Sigmoid colon (tissue), 7 donors: ENCODE measurements at places on chromosomes 3 and 15.
A peak's percentile ranks its signal among the peaks of the same experiment; 100 is the strongest.

DNA sequence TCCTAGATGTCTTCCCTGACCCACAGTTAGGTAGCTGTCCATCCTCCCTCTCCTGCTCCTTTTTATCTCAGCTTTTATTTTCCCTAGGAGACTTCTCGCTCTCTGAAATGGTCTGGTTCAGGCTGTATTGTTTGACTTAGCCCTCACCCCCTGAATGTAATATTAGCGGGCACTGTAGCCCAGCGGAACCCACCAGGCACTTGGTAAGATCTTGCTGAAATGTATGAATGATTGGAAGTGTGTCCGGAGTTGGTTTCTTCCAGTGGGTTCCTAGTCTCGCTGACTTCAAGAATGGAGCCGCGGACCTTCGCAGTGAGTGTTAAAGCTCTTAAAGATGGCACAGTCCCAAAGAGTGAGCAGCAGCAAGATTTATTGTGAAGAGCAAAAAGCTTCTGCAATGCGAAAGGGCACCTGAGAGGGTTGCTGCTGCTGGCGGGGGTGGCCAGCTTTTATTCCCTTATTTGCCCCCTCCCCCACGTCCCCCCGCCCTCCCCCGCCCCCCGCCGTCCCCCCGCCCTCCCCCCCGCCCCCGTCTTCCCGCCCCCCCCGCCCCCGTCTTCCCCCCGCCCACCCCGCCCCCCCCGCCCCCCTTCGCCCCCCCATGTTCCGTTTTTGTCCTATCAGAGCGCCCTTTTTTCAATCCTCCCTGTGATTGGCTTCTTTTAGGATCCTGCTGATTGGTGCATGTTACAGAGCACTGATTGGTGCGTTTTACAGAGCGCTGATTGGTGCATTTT is 694 bp upstream of the EEFSEC start:
- H3K4me1 ChIP-seq, result no peaks in the 10 kb centered on the region
- no peak for DNase-seq
- no peaks in the 10 kb centered on the region for H3K36me3 ChIP-seq

DNA sequence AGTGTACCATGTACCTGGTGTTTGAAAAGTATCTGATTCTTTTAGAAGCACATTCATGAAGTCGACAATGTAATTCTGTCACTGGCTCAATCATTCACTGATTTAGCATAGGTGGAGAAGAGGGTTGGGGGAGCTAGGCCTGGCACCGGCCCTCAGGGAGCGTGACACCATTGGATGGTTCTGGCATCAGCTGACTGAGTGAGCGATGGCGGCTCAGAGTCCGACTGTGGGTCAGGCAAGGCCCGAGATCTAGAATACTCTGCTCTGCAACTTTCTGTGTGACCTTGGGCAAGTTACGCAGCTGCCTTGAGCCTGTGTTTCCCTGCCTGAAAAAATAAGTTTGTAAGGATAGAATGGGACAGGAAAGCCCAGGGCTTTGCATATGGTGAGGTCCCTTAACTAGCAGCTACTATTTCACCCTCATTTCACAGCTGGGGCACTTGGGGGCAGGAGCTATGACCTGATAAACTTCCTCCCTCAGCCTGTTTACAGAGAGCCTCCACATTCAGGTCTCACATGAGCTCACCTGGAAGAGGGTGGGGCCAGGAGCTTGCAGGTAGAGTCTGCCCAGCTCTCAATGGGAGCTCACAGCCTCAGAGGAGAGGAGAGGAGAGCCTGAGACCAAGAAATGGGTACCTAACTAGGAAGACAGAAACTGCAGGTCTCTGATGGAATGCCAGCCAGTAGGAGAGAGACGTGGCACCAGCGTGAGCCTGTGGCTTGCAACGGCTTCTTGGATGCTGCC is 153.7 kb upstream of the TLE3 start:
- H3K36me3 ChIP-seq, result no peaks in the 10 kb centered on the region
- no peak overlapping the region for H3K27ac ChIP-seq
- peak; percentile 60 for DNase-seq
- no peaks in the 10 kb centered on the region for H3K4me1 ChIP-seq

DNA sequence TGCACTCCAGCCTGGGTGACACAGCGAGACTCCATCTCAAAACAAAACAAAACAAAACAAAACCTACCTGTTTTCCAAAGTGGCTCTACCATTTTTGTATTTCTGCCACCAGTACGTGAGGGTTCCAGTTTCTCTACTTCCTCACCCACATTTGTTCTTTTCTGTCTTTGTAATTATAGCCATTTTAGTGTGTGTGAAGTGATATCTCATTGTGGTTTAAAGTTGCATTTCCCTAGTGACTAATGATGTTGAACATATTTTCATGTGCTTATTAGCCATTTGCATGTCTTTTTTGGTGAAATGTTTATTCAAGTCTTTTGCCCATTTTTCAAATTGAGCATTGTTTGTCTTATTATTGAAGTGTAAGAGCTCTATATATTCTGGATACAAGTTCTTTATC is 50.7 kb downstream of the TRA2B start:
- H3K4me1 ChIP-seq, result no peaks in the 10 kb centered on the region
- no peak overlapping the region for H3K27ac ChIP-seq
- H3K4me3 ChIP-seq, result no peak overlapping the region
- DNase-seq, result no peak
- no peaks in the 10 kb centered on the region for H3K36me3 ChIP-seq
- no peaks in the 10 kb centered on the region for H3K27me3 ChIP-seq

DNA sequence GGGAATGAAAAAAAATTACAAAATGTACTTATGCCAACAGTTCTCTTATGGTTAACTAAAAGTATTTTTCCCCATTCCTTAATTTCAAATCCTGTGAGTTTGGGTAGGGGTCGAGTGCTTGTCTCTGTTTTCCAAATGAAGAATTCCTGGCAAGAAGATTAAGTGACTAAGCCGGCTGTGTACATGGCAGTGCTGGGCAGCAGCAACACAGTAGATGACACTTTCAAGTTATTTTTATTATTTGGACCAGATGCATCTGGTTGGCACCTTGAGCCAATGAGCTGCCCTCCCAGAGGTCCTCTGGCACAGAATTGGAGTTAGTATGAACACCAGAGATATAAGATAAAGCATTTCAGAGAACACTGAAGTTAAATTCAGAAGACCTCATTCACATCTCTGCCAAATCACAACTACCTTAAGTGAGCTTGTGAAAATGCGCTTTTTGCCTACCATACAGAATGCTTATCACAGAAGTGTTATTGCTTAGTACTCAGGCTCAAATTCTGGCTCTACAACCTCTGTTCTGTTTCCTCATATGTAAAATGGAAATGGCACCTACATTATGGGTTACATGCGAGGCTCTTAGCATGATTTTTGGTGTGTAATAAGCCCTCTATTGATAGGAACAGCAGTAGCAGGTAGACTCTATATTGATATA is 256.9 kb downstream of the UBE2E2 start:
- H3K27me3 ChIP-seq, result no peaks in the 10 kb centered on the region
- no peaks in the 10 kb centered on the region for H3K4me1 ChIP-seq
- H3K27ac ChIP-seq, result no peak overlapping the region
- no peak for DNase-seq
- no peak overlapping the region for H3K4me3 ChIP-seq

DNA sequence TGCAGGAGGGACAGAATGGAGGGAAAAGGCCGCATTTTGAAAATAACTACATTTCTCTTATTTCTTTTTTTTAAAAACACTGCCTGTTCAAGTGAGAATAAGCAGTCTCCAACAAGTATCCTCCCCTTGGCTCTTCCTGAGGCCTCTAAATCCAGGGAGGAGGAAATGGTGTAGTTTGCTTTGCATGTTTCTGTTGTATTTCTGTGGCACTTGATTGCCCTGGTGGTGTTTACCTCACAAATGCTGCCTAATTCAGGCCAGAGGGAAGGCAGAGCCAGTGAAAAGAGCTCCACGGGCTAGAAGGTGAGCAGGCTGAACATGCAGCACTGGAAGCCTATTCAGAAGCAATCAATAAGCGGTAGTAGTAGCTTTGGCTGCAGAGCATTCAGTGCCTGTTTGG is 149.3 kb upstream of the ATP11B start:
- DNase-seq, result no peak
- no peaks in the 10 kb centered on the region for H3K4me1 ChIP-seq
- H3K4me3 ChIP-seq, result no peak overlapping the region
- no peak overlapping the region for H3K27ac ChIP-seq

- peak; percentile 53 for DNase-seq
- no peak overlapping the region for H3K27ac ChIP-seq
- no peak overlapping the region for H3K4me3 ChIP-seq
- no peaks in the 10 kb centered on the region for H3K4me1 ChIP-seq
- no peaks in the 10 kb centered on the region for H3K36me3 ChIP-seq
- no peaks in the 10 kb centered on the region for H3K27me3 ChIP-seq
Observed at GRCh38 chr3:14511623-14512280, 28.4 kb downstream of the GRIP2 start.

DNA sequence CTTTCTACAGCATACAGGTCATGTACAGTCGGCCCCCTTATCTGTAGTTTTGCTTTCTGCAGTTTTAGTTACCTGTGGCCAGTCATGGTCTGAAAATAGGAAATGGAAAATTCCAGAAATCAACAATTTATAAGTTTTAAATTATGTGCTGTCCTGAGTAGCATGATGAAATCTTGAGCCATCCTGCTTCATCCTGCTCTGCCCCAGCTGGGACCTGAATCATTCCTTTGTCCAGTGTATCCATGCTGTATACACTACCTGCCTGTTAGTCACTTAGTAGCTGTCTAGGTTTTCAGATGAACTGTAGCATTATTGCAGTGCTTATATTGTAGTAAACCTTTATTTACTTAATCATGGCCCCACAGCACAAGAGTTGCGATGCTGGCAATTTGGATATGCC is 44.8 kb downstream of the AP4E1 start:
- peaks cover 17% of the 10 kb centered on the region for H3K36me3 ChIP-seq
- no peak for DNase-seq
- no peaks in the 10 kb centered on the region for H3K4me1 ChIP-seq
- H3K4me3 ChIP-seq, result no peak overlapping the region
- no peaks in the 10 kb centered on the region for H3K27me3 ChIP-seq

- H3K27ac ChIP-seq, result peak overlapping the region; percentile 46
- no peak overlapping the region for H3K4me3 ChIP-seq
- H3K27me3 ChIP-seq, result no peaks in the 10 kb centered on the region
- no peaks in the 10 kb centered on the region for H3K36me3 ChIP-seq
- no peak for DNase-seq
Observed at GRCh38 chr3:123755085-123755484, 129.0 kb downstream of the MYLK start.

- no peaks in the 10 kb centered on the region for H3K36me3 ChIP-seq
- H3K27ac ChIP-seq, result no peak overlapping the region
- DNase-seq, result no peak
- no peaks in the 10 kb centered on the region for H3K4me1 ChIP-seq
- H3K4me3 ChIP-seq, result no peak overlapping the region
Observed at GRCh38 chr3:41717641-41718040, 244.3 kb downstream of the ULK4 start.

GRCh38 chr15:77025083-77025901 is 30.4 kb downstream of the PSTPIP1 start:
- no peaks in the 10 kb centered on the region for H3K36me3 ChIP-seq
- DNase-seq, result peak; percentile 50
- H3K27me3 ChIP-seq, result peaks cover 4% of the 10 kb centered on the region
- H3K27ac ChIP-seq, result no peak overlapping the region

- no peak for DNase-seq
- no peaks in the 10 kb centered on the region for H3K36me3 ChIP-seq
- H3K27me3 ChIP-seq, result no peaks in the 10 kb centered on the region
- no peak overlapping the region for H3K4me3 ChIP-seq
Observed at GRCh38 chr15:58224068-58224467, 85.9 kb downstream of the AQP9 start.

DNA sequence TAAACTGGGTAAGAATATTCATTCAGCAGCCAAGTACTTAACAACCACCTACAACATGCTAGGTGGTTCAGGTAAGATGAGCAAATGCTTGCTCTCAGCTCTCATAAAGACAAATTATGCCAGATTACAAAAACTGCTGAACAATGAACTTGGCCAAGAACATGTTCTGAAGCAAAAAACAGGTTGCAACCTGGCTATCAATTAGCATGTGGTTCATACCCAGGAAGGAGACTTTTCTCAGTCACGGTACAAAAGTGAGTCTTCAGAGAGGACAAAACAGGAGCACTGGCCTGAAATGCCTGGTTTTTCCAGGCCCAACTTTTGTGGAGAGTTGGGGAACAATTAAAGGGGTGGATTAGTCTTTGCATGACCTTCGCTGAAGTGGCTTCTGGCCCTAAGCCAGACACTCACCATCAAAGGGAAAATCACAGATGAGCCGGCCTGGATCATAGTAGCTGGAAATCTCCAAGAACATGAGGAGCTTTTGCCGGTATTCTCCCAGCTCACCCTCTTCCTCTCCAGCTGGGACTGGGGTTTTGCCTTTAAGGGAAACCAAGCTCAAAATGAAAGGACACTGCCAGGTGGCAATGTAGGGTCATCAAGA is 7.6 kb upstream of the PLA2G4F start:
- no peaks in the 10 kb centered on the region for H3K4me1 ChIP-seq
- DNase-seq, result no peak
- H3K27me3 ChIP-seq, result no peaks in the 10 kb centered on the region
- peaks cover 100% of the 10 kb centered on the region for H3K36me3 ChIP-seq

DNA sequence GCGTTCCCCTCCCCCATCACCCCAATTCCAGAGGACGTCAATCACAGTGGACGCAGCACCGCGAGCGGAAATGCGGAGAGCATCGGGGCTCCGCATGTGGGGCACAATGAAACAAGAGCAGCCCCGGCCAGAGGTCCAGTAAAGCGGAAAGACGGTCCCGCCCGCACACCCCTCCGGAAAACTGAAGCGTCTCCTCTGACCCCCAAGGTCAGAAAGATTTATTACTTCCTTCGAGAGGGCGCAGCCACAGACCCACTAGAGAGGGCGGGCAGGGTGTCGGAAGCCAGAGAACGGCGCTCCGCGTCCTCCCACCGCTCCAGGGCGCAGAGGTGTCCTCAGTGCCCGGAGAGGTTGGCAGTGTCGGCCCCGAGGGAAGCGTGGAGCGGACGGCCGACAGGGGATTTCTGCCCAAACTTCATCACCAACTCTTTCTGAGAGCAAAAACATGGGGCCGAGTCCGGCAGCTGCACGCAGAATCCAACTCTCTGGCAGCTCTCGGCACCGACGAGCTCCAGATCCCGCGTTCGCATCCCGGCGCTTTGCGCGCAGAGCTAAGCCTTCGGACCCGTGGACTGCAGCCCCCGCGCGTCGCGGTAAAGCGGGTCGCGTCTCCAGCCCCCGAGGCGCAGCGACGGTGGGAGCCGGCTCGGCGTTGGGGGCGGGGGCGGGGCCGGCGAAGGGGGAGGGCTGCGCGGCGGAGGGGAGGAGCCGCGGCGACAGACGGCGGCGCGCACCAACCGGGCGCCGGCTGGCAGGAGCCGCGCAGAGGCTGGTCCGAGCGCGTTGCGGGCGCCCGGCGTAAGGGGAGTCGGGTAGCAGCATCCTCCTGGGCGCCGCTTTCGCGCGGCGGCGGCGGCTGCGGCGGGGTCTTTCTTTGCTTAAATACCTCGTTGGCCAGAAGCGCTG is at the start of gene CHST2:
CHST2 (plus strand) TSS at position 763 of the 906 bp plus-strand sequence. CDS start 1,046 bp downstream, outside the sequence.
- peak within 1 kb of the TSS; percentile 57 for H3K4me3 ChIP-seq
- no peaks in the 10 kb centered on the region for H3K36me3 ChIP-seq
- peaks cover 16% of the 10 kb centered on the region for H3K4me1 ChIP-seq
- peaks cover 34% of the 10 kb centered on the region for H3K27me3 ChIP-seq

DNA sequence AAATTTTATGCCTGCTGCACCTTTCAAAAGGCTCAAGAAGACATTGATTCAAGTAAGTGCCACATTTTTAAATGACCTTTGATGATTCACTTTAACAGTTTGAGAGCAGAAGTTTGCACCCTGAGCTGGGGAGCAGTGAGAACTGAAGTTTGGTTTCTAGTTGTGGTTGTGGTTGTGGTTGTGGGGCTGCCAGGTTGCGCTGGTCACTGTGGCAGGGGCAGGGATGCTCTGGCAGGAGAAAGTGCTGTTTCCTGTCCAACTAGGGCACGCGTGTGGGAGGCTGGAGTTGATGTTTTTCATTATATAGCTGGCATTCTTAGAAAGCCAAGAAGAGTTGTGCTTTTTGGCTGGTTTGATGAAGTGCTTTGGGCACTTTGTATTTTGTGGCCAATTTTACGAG is 339.7 kb upstream of the NR2F2 start:
- DNase-seq, result no peak
- peaks cover 8% of the 10 kb centered on the region for H3K4me1 ChIP-seq
- H3K27ac ChIP-seq, result no peak overlapping the region
